ENCODE measurements at places on chromosomes 7 and 10. TPM values are rescaled to one million over a fixed set of nuclear protein-coding genes. Genes with fewer than 3 reads are reported as not detected.

HPS6 gene
- total RNA-seq, result 21.2 TPM

CNPY1 gene
- under 0.01 TPM for total RNA-seq

ZKSCAN1 gene
- total RNA-seq, result 85.2 TPM

CCL24 gene
- total RNA-seq, result not detected

GCK gene
- 6.5 TPM for total RNA-seq

CYP3A7 gene
- total RNA-seq, result not detected

VPS37D gene
- total RNA-seq, result 26.1 TPM

AOAH gene
- 3.7 TPM for total RNA-seq

FAM20C gene
- 19.6 TPM for total RNA-seq

CALML5 gene
- total RNA-seq, result not detected

AKR1C8 gene
- total RNA-seq, result not detected

FAM25A gene
- not detected for total RNA-seq

TMEM176A gene
- total RNA-seq, result 1.2 TPM

PRTFDC1 gene
- 29.8 TPM for total RNA-seq

PIK3CG gene
- total RNA-seq, result 1.6 TPM

CHRM2 gene
- total RNA-seq, result 5.3 TPM

SYT15B gene
- total RNA-seq, result not detected

NPTX2 gene
- total RNA-seq, result 6.5 TPM

EPO gene
- not detected for total RNA-seq

MAGI2 gene
- total RNA-seq, result 136 TPM

CELF2 gene
- total RNA-seq, result 129 TPM

BBIP1 gene
- total RNA-seq, result 67.3 TPM

PSMG3 gene
- 26.1 TPM for total RNA-seq

PCDH15 gene
- total RNA-seq, result 6.1 TPM

GNAT3 gene
- not detected for total RNA-seq

LRRD1 gene
- total RNA-seq, result 1.2 TPM

FAM237B gene
- under 0.01 TPM for total RNA-seq

RET gene
- total RNA-seq, result 1.6 TPM

CPA4 gene
- under 0.01 TPM for total RNA-seq

SLC18A2 gene
- total RNA-seq, result under 0.01 TPM

ABLIM1 gene
- 51.4 TPM for total RNA-seq

TMEM26 gene
- under 0.01 TPM for total RNA-seq

AKR1D1 gene
- total RNA-seq, result not detected

OPN1SW gene
- total RNA-seq, result not detected

RAPGEF5 gene
- 90.9 TPM for total RNA-seq

ANKRD2 gene
- not detected for total RNA-seq

LRRC17 gene
- total RNA-seq, result 15.5 TPM

OR2A42 gene
- under 0.01 TPM for total RNA-seq

CCZ1B gene
- total RNA-seq, result 117 TPM

FIS1 gene
- total RNA-seq, result 58.7 TPM

GPR141 gene
- not detected for total RNA-seq

HACD1 gene
- total RNA-seq, result 18.3 TPM

RNF32 gene
- 1.2 TPM for total RNA-seq

CAV2 gene
- 25.7 TPM for total RNA-seq
